ENCODE measurements at places on chromosomes 11 and 22.

GRCh38 chr11:75355051-75355450 lies 3.6 kb upstream of the ARRB1 start:
- DNase-seq: no peak

DNA sequence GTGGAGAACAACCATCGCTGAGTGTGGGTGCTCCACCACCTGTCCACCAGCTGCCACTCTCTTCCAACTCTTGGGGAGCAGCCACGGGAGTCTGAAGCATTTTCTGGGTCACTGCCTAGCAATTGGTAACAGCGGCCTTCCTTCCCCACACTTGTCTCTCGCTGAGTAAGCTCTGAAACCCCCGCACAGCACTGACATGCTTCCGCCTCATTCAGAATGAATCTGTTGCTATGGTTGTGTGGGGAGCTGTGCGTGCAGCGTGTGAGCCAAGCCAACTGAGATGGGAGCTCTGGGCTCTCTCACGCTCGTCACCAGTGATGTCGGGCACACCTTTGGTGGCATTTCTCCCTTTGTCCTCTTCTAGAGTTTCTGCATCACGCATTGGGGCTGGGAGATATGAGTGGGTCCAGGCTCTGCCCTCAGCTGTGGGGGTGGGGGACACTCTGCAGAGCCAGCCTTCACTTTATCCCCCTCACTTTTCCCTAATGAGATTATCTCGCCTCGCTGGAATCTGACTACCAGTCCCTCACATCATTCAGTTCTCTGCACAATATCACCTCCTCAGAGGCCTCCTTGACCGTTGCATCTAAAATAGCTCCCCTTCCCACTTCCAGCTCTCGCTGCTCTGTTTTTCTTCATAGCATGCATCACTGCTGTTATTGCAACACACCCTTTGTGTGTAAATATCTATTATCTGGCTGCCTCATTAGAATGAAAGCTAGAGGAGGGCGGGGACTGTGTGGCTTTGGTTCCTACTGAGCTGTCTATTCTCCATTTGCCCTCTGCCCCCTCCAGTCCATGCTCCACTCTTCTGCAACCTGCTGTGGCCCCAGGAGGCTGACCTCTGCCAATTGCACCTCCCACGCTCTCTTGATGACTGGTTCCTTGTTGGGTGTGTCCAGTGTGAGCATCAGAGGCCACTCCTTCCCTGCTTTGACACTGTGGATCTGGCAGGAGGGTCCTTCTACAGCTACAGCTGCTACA lies 569.9 kb upstream of the CADM1 start:
- DNase-seq: no peak

DNA sequence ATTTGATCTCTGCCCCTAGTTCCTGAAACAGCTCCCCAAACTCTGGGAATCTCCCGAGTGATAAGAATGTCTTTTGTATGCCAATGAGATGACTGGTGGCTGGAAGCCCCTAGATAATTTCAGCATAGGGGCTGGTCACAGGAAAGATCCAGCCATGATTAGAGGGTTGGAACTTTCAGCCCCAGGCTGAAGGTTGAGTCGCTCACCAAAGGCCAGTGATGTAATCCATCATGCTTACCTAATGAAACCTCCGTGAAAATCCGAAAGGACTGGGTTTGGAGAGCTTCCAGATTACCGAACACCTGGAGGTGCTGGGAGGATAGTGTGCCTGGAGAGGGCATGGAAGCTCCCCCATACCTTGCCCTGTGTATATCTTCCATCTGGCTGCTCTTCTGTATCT lies 26.0 kb downstream of the LRRC32 start:
- DNase-seq: no peak

DNA sequence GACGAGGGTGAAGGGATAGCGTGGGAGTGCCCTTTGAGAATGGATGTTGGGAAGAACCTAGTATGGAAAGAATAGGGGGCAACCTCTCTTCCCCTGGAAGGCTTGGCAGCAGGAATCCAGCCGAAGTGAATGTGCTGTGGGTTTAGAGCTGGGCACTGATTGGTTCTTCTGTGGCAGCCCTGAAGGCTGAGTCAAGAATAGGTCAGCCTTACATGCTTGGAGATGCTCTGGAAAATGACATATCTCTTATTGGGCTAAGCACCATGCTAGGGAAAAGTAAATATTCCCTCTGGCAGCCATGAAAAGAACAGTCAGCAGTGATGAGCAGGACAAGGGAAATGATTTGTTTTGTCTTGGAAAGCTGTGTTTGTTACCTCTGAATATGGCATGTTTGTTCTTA lies 149.5 kb downstream of the COMMD9 start:
- no peak for DNase-seq

GRCh38 chr22:32584650-32585049 lies 110.0 kb downstream of the FBXO7 start:
- no peak for DNase-seq

DNA sequence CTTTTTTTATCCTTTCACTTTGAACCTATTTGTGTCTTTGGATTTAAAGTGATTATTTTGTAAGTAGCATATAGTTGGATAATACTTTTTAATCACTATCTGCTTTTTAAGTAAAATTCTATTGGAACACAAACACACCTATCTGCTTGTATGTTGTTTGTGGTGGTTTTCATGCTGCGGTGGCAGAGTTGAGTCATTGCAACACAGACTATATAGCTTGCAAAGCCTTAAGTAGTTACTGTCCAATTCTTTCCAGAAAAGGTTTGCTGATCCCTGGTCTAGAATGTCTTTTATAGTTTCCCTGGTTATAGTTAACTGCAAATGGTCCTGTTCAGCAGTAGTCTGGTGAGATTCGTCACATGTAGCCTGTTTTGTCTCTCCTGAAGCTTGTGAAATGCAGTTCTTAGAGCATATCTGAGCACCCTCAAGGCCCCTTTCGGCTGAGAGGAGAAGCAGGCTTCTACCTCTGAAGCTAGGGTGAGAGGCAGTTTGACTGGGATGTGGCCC lies 21.5 kb downstream of the SHANK3 start:
- DNase-seq: no peak

DNA sequence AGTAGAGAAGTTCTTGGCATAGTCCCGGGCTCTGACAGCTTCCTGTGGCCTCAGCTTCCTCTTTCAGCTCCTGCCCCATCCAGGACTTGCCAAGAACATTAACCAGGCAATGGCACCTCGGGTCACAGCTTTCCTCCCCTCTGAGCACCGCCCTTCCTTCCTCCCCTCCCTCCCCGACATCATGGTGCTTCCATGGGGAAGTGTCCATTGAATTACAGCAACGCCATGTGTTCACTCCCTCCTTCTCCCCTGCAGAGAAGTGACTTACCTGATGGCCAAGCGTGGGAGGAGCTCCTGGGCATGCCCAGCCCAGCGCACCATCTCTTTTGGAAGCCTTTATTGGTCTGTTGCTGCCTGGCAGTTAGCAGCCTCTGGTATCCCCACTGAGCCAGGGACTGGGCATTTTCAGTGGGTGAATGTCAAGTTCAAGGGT lies 25.8 kb upstream of the DAGLA start:
- no peak for DNase-seq

Data from BJ (cell line).